Gastroesophageal sphincter (tissue), 4 donors: ENCODE measurements at places on chromosomes 3 and 15.

DNA sequence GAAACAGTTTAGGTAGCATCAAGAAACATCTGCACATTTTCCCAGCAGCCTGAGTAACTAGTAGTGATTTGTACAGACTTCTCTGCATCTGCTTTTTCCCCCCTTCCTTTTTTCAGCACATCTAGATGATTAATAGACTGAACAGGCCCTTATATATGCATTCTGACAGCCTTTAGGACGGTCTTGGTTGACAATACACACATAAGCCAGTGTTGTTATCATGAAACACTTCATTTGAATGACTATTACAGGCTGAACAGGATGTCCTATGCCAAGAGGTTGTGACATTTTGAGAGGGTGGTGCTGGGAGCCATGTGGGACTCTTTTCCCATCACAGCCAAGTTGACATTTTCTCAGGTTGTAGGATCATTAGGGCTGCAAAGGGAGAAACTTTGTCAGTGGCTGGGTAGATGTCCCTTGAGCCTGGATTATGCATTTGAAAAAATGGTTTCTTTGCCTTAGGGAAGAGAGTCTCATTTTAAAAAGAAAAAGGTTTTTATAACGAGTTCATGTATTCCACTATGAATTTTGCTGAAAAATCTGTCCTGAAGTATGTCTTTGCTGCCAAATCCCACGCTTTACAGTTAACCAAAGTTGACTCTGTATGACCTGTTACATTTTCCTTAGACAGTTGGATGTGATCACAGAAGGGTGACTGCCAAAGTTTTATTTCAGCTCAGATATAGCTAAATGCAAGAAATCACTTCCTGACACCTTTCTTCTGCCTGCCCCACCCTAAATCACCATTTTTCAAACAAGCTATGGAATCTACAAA, 73.7 kb downstream of the FILIP1L start:
- H3K4me1 ChIP-seq: peaks cover 59% of the 10 kb centered on the region
- H3K36me3 ChIP-seq: no peaks in the 10 kb centered on the region

- no peak overlapping the region for H3K27ac ChIP-seq
- ATAC-seq: no peak
- H3K4me1 ChIP-seq: no peaks in the 10 kb centered on the region
- no peaks in the 10 kb centered on the region for H3K36me3 ChIP-seq
These were observed 298.1 kb upstream of the KCNMB2 start for GRCh38 chr3:178238179-178238578.

GRCh38 chr3:104628185-104628789, 738.4 kb upstream of the ALCAM start:
- H3K27me3 ChIP-seq: no peaks in the 10 kb centered on the region
- H3K4me1 ChIP-seq: no peaks in the 10 kb centered on the region
- no peaks in the 10 kb centered on the region for H3K36me3 ChIP-seq
- peak; percentile 39 for ATAC-seq

- no peaks in the 10 kb centered on the region for H3K4me1 ChIP-seq
- no peaks in the 10 kb centered on the region for H3K36me3 ChIP-seq
- no peak for ATAC-seq
- peak overlapping the region; percentile 69 for H3K4me3 ChIP-seq
- peak overlapping the region; percentile 86 for H3K27ac ChIP-seq
- H3K27me3 ChIP-seq: no peaks in the 10 kb centered on the region
These were observed 643 bp downstream of the MYO5A start for GRCh38 chr15:52527911-52528563.

DNA sequence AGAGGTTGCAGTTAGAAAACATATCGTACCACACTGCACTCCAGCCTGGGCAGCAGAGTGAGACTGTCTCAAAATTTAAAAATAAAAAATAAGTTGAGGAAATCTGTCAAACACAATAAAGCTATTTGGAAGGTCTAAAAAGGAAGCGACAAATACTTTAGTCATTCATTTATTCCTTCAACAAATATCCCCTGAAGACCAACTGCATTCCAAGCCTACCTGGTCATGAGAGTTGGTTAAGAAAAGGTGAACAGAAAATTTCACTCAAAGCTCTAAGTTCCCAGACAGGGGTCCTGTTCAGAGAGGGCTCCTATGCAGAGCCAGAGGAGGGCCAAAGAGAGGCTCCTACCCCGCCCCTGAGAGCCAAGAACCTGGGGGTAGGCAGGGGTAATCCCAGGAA, 15.4 kb upstream of the PRKAR2A start:
- no peaks in the 10 kb centered on the region for H3K27me3 ChIP-seq
- no peak overlapping the region for H3K27ac ChIP-seq
- no peak overlapping the region for H3K4me3 ChIP-seq
- no peaks in the 10 kb centered on the region for H3K4me1 ChIP-seq
- no peaks in the 10 kb centered on the region for H3K36me3 ChIP-seq

GRCh38 chr3:147385059-147386012, 21.0 kb downstream of the ZIC4 start:
- H3K4me3 ChIP-seq: no peak overlapping the region
- ATAC-seq: no peak
- H3K27me3 ChIP-seq: peaks cover 100% of the 10 kb centered on the region
- H3K36me3 ChIP-seq: no peaks in the 10 kb centered on the region
- H3K4me1 ChIP-seq: no peaks in the 10 kb centered on the region

GRCh38 chr3:43874290-43874689, 183.6 kb downstream of the ABHD5 start:
- H3K36me3 ChIP-seq: no peaks in the 10 kb centered on the region
- no peaks in the 10 kb centered on the region for H3K4me1 ChIP-seq
- no peak overlapping the region for H3K27ac ChIP-seq
- H3K4me3 ChIP-seq: no peak overlapping the region
- ATAC-seq: no peak

- no peaks in the 10 kb centered on the region for H3K36me3 ChIP-seq
- H3K27me3 ChIP-seq: peaks cover 3% of the 10 kb centered on the region
- H3K4me3 ChIP-seq: no peak overlapping the region
- no peaks in the 10 kb centered on the region for H3K4me1 ChIP-seq
- H3K27ac ChIP-seq: peak overlapping the region; percentile 47
These were observed 311.3 kb downstream of the NTRK3 start for GRCh38 chr15:87945246-87945645.

DNA sequence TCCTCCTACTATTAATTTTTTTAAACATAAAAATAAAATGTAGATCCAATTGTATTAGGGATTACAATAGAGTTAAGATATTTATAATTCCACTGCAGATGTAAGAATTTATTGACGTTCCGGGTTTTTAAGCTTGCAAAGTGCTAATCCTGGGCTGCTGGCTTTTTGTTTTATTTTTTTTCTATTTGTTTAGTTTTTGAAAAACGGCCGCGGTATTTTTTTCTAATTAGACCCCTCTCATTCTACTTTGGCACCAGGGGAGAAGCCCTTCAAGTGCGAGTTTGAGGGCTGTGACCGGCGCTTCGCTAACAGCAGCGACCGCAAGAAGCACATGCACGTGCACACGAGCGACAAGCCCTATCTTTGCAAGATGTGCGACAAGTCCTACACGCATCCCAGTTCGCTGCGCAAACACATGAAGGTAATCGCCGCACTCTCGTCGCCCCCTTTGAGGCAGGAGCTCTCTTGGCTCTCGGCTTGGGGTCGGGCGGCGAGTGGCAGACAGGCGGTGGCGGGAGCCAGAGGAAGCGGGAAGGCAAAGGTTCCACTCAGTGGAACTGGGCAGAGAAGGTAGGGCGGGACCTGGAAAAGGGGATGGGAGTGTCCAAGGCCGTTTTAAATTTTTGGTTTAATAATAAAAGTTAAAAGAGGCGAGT, 3.2 kb downstream of the ZIC1 start:
- H3K4me3 ChIP-seq: no peak overlapping the region
- peaks cover 100% of the 10 kb centered on the region for H3K27me3 ChIP-seq
- no peaks in the 10 kb centered on the region for H3K36me3 ChIP-seq
- H3K27ac ChIP-seq: no peak overlapping the region
- no peaks in the 10 kb centered on the region for H3K4me1 ChIP-seq

GRCh38 chr15:36256404-36256807, 323.0 kb upstream of the CDIN1 start:
- no peak overlapping the region for H3K27ac ChIP-seq
- H3K36me3 ChIP-seq: no peaks in the 10 kb centered on the region
- no peak for ATAC-seq
- H3K4me1 ChIP-seq: no peaks in the 10 kb centered on the region

DNA sequence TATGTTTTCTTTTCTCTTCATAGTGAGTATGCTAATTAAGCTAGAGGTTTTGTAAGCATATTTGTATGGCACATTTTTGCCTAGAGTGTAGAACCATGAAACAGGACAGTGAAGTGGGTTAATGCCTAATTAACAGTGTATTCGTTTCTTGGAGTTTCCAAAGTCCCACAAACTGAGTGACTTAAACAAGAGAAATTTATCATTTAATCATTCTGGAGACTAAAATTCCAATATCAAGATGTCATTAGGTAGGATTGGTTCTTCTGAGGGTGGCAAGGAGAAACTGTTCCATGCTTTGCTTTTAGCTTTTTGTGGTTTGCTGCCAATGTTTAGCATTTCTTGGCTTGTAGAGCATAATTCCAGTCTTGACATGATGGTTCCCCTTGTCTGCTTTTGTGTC, 734.2 kb downstream of the NAALADL2 start:
- no peak overlapping the region for H3K27ac ChIP-seq
- no peaks in the 10 kb centered on the region for H3K27me3 ChIP-seq
- H3K36me3 ChIP-seq: no peaks in the 10 kb centered on the region
- no peak overlapping the region for H3K4me3 ChIP-seq
- H3K4me1 ChIP-seq: no peaks in the 10 kb centered on the region

GRCh38 chr3:139588450-139588849, 48.9 kb upstream of the RBP1 start:
- no peaks in the 10 kb centered on the region for H3K27me3 ChIP-seq
- H3K27ac ChIP-seq: no peak overlapping the region
- H3K4me3 ChIP-seq: no peak overlapping the region
- H3K4me1 ChIP-seq: no peaks in the 10 kb centered on the region

DNA sequence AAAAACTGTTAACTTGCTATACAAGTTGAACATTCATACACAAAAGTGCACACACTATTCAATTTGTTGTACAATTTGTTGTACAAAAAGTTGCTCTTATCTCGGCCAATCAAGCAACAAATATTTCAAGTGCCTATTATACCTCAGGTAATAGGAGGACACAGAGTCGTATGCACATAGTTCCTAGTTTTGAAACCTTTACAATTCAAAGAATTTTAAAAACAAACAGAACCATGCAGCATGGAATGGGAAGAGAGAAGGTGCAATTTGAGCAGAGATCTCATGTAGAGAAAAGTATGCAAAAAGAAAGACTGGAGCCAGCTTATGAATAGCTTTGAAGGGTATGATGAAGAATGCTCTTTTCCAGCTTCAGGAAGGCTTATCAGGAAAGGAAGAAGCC, 46.5 kb upstream of the ARPP19 start:
- peaks cover 90% of the 10 kb centered on the region for H3K36me3 ChIP-seq
- no peak for ATAC-seq
- H3K27me3 ChIP-seq: no peaks in the 10 kb centered on the region
- no peak overlapping the region for H3K4me3 ChIP-seq
- H3K4me1 ChIP-seq: no peaks in the 10 kb centered on the region
- H3K27ac ChIP-seq: no peak overlapping the region

DNA sequence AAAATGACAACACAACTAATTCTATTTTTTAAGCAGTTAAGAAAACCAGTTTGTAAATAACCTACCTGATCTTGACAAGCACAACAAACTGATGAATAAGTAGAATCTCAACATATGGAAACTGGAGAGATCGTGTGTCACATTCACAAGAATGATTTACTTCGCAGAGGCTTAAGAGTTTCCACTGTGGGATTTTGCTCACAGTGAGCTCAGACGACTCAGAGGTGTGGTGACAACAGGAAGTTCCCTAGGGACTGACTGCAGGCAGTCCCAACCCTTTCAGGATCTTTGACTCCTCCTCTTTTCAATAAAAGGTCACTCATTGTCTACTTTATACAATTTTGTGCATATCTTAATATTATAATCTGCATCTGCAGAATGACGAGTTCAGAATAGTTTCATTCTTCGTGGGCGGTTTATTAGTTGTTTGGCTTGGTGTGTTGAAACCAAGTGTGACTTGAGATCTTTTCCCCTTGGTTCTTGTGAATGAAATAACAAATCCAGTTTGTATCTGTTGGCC, at the start of gene LIPH:
TSS of gene LIPH (minus strand) at position 231 of the 520 bp plus-strand sequence. CDS start at position 114, 117 bp downstream.
- no peak within 1 kb of the TSS for H3K27ac ChIP-seq
- ATAC-seq: no peak
- H3K27me3 ChIP-seq: no peaks in the 10 kb centered on the region
- no peaks in the 10 kb centered on the region for H3K4me1 ChIP-seq
- no peaks in the 10 kb centered on the region for H3K36me3 ChIP-seq

DNA sequence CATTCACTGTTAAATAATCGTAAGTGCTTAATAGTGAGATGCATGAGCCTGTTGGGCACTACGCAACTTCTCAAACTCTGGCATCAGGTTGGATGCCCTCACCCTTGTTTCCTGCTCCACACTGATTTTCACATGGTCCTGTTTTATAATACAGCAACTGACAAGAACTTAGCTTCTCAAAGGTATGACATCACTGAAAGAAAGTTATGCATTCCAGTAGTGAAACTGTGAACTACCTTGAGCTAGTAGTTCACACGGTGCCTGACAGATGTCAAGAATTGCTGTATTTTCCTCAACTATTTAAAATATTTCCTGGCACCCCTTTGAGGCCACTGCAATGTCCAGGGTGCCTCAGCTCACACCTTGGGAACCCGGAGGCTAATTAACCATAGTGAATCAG, 327.5 kb downstream of the RORA start:
- no peaks in the 10 kb centered on the region for H3K36me3 ChIP-seq
- H3K27me3 ChIP-seq: no peaks in the 10 kb centered on the region
- no peak overlapping the region for H3K4me3 ChIP-seq
- no peaks in the 10 kb centered on the region for H3K4me1 ChIP-seq
- no peak for ATAC-seq
- H3K27ac ChIP-seq: no peak overlapping the region

DNA sequence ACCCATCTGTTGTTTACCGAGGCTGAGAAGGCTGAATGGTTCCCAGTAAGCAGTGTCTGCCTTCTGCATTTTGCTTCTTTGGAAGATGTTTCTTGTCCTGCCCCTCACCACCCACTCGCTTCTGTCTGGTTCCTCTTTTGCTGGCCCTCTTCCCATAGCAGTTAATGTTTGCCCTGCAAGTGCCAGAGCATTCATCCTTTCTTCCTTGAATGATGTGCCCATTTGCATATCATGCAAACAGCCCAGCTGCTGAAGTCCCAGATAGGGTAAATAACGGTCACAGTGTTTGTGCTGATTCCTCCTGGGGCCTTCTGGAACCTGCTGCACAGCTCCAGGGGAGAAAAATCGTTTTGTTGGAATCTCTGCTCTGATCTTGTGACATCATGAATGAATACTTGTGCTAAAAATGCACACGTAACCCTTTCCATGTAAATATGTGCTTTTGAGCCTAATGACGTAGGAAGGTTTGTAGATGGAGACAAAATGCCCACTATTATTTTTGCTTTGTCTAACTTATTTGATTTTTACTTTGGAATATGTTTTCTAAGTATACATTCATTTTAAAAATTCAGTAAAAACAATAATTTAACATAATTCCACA, 381.0 kb downstream of the SOX2 start:
- H3K4me1 ChIP-seq: no peaks in the 10 kb centered on the region
- no peak for ATAC-seq
- H3K36me3 ChIP-seq: no peaks in the 10 kb centered on the region
- no peaks in the 10 kb centered on the region for H3K27me3 ChIP-seq
- no peak overlapping the region for H3K4me3 ChIP-seq

- no peak overlapping the region for H3K4me3 ChIP-seq
- H3K36me3 ChIP-seq: no peaks in the 10 kb centered on the region
- no peak for ATAC-seq
- H3K27ac ChIP-seq: no peak overlapping the region
These were observed 93.9 kb downstream of the ECT2 start for GRCh38 chr3:172844428-172844827.

GRCh38 chr15:78978601-78979179, 33.8 kb upstream of the CTSH start:
- no peak for ATAC-seq
- H3K27me3 ChIP-seq: no peaks in the 10 kb centered on the region
- peaks cover 13% of the 10 kb centered on the region for H3K4me1 ChIP-seq
- no peaks in the 10 kb centered on the region for H3K36me3 ChIP-seq
- H3K4me3 ChIP-seq: no peak overlapping the region

- no peak overlapping the region for H3K27ac ChIP-seq
- H3K27me3 ChIP-seq: no peaks in the 10 kb centered on the region
- H3K4me1 ChIP-seq: no peaks in the 10 kb centered on the region
- H3K4me3 ChIP-seq: no peak overlapping the region
These were observed 253.9 kb upstream of the RBMS3 start for GRCh38 chr3:29026959-29027358.
